Caki2 (cell line): ENCODE measurements at places on chromosomes 5 and 9.

- no peak for DNase-seq
Measured at GRCh38 chr5:88667496-88668201, 215.3 kb downstream of the MEF2C start.

- no peak for DNase-seq
Measured at GRCh38 chr5:161189452-161189851, 337.4 kb upstream of the ATP10B start.

DNA sequence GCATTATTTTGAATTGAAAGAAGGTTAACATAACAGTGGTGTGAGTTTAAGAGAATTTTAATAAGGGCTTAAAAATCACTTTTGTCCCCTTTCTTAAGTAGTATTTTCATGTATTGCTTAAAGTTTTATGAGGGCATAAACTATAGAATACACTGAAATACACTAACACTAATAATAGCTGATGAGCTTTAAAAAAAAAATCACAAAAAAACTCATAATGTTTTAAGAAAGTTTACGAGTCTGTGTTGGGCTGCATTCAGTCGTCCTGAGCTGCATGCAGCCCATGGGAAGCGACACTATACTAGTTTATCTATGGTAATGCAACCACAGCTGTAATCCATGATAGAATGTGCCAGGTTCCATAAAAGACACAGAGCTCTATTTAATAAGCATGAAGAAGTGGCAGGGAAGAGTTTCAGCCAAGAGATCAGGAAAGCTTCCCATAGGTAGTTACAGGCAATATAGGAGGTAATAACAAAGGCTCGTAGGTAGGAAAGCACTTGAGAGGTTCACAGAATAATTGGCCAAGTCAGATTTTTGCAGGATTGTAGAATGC, 4.5 kb downstream of the SREK1IP1 start:
- no peak for DNase-seq

DNA sequence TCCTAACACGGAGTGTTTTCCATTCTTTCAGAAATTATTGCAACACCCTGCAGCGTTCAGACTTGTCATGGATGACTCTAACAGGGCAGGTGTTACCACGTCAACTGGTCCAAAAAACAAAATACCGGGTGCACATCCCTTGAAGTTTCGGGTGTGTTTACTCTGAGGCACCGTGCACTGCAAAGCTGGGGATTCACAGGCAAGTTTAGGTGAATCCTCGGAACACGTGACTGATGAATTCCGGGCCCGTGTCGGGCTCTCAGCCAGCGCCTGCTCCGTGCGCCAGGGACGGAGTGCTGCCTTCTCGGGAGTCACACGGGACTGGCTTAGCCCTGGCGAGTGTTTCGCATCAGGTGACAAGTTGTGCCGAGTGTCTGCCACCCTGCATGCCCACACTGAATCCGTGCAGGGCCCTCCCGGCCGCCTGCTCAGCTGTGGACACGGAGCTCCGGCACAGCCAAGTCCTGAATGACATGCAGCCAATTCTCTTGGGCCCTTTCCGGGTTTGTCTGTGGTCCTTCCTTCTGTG, 66.0 kb upstream of the IRX4 start:
- DNase-seq, result no peak

DNA sequence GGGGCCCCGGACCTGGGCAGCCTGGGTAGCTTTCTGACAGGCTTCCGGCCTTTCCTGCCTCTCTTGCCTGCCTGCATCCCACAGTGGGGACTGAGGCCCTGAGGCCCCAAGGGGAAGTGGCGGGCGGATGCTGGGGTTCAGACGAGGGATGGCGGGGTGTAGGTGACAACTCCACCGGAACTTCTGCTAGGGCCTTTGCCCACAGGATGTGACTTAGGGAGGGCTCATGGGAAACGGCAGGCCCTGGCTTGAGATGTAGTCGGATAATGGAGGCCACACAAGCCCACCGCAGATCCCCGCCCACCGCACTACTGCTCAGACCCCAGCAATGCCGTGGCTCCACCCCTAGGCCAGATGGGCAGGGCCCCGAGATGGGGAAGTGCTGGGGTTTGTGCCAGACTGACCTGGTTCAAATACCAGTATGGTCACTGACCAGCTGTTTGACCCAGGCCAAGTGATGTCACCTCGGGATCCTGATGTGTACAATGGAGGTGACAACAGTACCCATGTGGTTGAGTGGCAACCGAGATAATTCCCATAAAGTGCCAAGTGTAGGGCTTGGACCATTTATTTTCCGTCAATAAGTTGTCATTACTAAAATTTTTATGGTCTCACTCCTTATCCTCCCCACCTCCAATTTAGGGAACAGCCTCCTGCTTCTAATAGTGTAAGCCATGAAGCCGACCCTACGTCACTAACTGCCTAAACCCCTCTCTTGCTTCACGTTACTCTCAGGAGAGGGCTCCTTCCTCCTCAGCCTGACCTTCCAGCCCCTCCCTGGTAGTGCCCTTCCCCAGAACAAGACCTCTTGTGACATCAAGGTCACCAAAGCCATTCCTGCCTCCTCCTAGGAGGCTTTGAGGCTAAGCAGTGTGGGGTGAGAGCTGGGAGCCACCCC, 2.5 kb upstream of the CDK9 start:
- DNase-seq, result no peak

- DNase-seq, result peak; percentile 21
Measured at GRCh38 chr9:112925058-112925641, 34.5 kb upstream of the SLC46A2 start.

DNA sequence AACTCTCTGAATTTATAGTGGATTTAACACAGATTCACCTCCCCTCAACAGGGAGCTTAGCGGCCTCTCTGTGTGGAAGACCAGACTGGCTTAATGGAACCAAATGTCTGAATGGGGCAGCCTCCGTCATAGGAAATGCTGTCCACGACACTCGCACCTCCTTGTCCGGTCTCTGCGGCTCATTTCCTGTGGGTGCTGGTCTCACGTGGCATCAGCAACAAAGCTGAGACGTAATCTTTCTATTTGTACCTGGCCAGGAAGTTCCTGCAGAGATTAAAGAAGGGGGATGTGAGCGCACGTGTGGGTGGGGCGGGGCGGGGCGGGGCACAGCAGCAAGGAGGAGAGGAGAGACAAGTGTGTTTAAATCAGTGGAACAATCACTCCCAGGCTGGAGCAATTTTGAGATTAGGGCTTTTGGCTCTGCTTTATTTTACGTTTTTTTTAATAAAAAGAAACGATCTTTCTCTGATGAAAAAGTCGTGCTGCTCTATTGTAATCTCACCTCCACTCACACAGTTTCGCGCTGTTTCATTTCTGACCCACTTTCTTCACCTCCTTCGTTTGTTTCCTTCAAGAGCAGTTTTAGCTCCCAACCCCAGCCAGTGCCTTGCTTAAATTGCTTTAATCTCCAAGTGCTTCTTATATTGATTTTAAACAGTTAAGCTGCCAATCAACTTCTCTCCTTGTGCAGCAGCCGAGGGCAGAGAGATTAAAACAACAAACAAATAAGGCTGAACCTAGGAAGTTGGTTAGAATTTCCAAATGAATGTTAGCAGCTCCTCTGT, 132.2 kb upstream of the ASTN2 start:
- no peak for DNase-seq

GRCh38 chr9:128275198-128276007, at the start of gene GOLGA2:
GOLGA2 (minus strand) TSS chr9:128276007; CDS start chr9:128275976, 31 bp downstream.
- DNase-seq, result no peak

- DNase-seq, result peak; percentile 21
Measured at GRCh38 chr5:73388306-73388684, 60.3 kb downstream of the FOXD1 start.

DNA sequence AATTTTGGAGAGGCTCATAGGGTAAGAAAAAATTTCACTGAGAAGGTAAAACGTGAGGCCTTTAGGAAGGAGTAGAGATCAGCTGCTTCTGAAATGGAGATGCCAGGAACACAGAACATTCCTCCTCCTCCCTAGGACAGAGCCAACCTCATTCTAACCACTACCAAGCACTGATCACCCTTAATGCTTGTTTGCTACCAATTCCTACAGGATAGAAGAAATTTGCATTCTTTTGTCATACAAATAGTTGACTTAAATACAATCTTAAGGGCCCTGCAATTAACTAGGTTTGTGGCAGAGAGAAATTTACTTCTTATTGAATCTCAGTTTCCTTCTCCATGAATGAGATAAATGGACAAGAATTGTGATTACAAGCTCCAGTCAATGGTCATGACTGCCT, 780.2 kb upstream of the WWC1 start:
- DNase-seq, result no peak

DNA sequence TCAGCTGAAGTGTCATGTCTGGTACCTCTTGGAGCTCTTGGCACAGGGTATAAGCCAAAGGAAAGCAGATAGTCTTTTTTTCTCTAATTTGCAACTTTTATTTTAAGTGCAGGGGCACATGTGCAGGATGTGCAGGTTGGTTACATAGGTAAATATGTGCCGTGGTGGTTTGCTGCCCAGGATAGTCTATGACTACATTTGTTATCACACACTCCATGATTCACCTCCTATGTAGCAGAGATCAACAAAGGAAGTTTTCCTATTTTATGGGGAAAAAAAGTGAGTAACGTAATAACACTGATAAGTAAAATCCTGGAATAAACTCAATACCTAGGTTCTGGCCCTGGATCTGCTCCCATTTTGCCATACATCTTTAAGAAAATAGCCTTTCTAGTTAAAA, 234.6 kb downstream of the CAAP1 start:
- no peak for DNase-seq

DNA sequence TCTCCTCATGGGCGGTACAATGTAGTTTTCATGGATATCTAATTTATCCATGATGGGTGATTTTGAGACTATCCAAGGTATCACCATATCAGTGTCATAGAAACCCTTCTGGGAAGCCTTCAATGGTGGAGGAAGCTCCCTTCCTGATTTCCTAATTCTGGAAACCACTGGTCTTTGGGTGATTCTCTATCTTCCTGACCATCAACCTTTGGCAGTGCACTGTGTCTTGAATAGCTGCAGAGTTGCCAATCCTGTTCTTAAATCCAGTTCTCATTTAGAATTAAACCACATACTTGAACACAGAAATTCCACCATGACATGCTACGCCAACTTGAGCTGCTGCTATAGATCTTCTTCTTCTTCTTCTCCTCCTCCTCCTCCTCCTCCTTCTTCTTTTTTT, 161.7 kb upstream of the KLF9 start:
- DNase-seq, result no peak

DNA sequence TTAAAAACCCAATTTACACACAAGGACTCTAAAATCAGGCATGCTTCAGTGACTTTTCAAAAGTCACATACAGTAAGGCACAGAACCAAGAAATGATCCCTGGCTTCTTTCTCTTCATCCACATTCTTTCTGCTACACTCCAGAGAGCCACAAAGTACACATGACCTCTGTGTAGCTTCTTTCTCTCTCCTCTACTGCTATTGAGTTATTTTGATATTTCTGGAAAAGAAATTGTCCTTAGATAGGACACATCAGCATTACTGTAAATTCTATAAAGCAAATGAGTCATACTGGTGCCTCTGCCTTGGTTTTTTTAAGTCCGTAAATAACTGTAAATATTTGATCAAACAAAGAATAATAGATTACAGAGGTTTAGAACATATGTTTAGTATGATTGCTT, 96.3 kb downstream of the KIAA0825 start:
- no peak for DNase-seq

GRCh38 chr9:6938447-6938846, 180.7 kb downstream of the KDM4C start:
- DNase-seq, result peak; percentile 2

GRCh38 chr9:21519855-21520434, 37.8 kb upstream of the IFNE start:
- no peak for DNase-seq

- DNase-seq, result no peak
Measured at GRCh38 chr5:80296121-80296520, 23.7 kb upstream of the SPZ1 start.

GRCh38 chr9:124493794-124494479, 13.3 kb downstream of the NR5A1 start:
- no peak for DNase-seq

GRCh38 chr5:178278358-178279023, 45.9 kb upstream of the PHYKPL start:
- no peak for DNase-seq

- no peak for DNase-seq
Measured at GRCh38 chr5:175836737-175837136, 34.6 kb upstream of the CPLX2 start.

- no peak for DNase-seq
Measured at GRCh38 chr5:18601185-18601584, 966.9 kb downstream of the TAF11L14 start.

DNA sequence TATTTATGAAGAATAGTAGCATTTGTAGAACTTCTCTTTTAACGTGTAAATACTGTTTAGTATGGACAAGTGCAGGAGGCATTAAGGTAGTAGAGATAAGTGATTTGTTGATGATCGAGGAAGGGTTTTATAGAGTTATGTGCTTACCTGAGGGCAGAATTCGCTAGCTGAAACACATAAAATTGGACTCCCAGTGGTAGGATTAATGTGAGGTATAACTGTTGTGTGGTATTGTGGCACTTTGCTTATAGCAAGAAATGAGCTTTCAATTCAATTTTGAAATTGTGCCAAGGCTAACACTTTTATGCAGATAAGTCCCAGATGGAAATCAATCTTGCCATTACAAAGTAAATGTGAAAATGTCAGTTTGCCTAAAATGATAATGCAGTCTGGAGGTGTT, 1.2 kb downstream of the AP3S1 start:
- DNase-seq, result no peak

DNA sequence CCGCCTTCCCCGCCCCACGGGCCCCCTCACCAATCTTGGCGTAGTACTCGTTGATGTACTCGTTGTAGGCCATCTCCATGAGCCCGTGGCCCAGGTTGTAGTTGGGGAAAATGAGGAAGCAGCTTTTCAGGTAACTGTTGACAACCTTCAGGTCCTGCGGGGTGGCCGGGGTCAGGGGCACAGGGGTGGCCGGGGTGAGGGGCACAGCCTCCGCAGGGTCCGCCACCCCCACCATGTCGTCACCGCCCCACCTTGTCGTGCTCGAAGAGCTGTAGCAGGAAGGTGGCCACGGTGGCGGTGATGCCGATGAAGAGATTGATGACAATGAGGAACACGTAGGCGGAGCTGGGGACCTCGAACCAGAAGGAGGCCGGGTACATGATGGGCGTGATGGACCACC, 14.8 kb upstream of the CLIC3 start:
- DNase-seq, result no peak
